NCI-H187 treated with DMSO at 0.1 percent for 48 hours (cell line): ENCODE measurements at places on chromosomes 2 and 18.

GRCh38 chr2:135320465-135321355, 210.3 kb downstream of the ZRANB3 start:
- DNase-seq, result no peak

DNA sequence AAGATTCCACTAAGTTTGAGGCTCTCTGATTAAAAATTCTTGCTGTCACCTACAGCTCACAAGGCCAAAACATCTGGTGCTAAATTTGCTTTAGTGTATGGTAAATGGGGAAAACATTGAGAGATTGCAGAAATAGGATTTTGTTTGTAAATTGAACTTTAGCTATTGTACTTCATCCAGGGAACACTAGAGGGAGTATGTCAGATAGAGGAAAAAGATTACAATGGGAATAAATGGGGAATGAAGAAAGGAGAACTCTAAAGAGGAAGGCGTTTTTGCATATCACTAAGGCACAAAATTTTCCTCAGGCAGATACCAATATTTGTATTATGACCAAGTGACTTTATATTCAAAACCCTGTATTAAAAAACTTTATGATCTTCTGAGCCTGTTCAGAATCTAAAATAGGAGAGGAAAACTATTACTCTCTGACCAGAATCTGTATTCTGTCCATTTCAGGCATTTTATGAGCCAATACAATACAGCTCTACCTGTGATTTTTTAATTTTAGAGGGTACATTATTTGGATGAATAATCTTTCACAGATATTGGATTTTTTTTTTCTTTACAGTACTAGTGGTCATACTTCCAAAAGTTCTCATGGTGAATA, 52.3 kb upstream of the ITGB6 start:
- no peak for DNase-seq

GRCh38 chr2:17272170-17272569, 246.1 kb downstream of the RAD51AP2 start:
- DNase-seq, result no peak

DNA sequence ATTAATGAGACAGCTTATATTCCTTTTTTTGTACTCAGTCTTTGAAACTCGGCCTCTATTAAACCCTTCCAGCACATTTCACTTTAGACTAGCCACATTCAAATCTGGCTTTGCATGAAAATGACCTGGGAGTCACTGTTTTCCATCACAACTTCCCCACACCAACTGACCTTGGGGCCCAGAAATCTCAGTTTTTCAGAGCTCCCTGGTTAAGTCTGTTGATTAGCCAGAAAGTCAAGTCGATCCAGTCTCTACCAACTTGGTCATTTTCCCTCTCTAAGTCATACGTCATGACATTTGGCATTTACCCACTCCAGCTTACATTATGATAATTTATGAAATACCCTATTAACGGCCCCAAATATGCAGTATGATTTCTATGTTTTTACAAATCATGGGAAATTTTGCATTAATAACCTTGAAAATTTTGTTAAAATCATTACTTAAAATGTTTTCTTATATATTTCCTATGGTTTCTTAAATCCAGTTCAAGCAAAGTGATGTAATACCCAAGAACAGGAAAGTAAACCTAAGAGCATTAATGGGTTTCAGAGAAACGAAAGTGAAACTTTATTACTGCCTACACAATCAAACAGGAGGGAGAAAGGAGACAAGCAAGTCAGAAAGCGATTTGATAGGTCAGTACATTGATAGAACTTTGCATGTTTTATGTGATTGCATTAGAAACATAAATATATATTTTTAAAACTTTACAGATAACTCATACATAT, 77.1 kb downstream of the SPATS2L start:
- DNase-seq, result no peak

DNA sequence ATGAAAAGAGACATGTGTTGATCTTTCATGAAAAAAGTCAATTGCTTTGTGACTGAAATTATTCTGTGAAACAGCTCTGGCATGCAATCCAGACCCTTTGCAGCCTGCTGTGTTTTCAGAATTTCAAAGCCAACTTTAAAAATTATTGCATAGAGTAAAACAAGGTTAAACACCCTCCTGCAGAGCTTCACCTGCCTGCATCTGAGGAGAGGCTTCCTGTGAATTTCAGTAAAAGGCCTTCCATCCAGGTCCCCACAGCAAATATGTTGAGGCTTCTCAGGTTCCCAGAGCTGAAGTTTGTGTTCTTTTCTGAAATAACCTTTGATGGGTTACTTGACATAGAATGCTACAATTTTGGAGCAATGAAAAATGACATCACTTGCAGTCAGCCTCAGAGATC, 4.1 kb downstream of the XIRP2 start:
- no peak for DNase-seq

DNA sequence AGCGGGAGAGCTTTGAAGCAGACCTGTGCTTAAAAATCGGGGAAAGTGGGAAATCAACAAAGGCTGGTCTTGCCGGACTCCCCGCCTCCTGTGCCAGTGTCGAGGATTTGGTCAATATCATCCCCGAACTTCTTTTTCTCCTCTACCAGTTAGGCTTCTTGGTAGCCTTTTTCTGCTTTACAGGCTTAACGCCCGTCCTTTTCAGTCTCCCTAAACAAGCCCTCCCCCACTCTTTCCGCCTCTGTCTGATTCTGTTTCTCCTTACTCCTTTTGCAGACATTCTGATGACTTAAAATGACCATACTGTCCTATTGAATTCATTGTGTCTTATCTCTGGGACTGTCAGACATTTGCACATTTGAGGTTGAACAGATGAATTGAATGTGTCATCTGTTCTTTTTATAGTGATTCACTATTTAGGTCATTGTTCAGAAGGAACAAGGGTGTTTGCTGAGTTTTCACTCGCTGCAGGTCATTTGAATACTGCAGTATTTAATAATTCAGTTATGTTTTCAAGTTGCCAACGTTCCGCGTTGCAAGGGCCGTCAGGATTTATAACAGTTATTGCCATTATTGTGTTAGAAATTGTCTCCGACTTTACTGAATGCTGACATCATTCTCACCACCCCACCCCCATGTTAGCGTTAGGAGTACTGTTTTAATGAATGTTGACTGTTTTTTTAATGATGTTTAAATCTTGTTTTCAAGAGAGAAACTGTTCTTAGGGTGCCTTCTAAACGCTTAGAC, 1.1 kb downstream of the ITGAV start:
- DNase-seq, result no peak

DNA sequence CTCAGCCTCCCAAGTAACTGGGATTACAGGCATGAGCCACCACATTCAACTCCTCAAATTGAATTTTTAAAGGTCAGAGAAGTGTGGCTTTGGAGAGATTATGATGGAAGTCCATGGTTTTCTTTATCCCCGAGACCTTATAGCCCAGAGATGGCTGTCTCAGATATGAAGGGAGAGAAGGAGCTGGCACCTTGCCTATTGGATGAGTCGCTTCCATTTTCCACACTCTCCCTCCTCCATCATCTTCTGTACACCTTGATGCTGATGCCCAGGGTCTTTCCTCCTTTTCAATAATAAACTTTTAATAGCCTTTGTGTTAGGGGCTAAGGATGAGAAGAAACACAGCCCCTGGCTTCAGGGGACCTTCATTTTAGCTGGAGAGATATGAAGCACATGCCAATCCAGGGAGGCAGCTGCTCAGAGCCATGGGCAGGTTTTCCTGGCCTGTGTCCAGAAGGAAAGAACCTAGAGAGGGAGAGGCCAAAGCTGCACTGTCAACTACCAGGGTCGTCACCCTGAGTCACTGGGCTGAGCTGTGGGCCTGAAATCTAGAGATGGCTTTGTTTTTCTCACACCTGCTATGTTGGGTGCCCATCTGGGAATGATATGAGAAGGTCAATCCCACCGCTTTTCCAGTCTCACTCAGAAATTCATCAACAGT, 146.0 kb upstream of the SERTAD2 start:
- DNase-seq, result no peak

GRCh38 chr2:159034713-159035112, 66.3 kb downstream of the TANC1 start:
- DNase-seq, result no peak

- DNase-seq, result no peak
Observed at GRCh38 chr18:35026407-35027061, 14.7 kb upstream of the MAPRE2 start.

GRCh38 chr18:44900627-44901026, 219.9 kb downstream of the SETBP1 start:
- no peak for DNase-seq

- no peak for DNase-seq
Observed at GRCh38 chr2:119142824-119143223, 15.7 kb downstream of the C1QL2 start.

- no peak for DNase-seq
Observed at GRCh38 chr2:17313261-17313660, 205.0 kb downstream of the RAD51AP2 start.

DNA sequence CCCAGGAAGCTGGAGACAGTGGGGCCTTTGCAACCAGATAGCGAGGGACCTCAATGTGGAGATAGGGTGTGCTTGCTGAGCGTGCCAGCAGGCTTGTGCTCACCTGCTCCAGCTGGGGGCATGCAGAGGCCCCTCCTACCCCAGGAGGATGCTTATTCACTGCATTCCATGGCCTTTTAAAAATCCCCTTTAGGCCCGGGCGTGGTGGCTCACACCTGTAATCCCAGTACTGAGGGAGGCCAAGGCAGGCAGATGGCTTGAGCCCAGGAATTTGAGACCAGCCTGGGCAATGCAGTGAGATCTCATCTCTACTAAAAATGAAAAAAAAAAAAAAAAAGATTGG, 54.5 kb downstream of the ODC1 start:
- DNase-seq, result no peak

GRCh38 chr2:236767941-236768340, 198.3 kb downstream of the ACKR3 start:
- no peak for DNase-seq

DNA sequence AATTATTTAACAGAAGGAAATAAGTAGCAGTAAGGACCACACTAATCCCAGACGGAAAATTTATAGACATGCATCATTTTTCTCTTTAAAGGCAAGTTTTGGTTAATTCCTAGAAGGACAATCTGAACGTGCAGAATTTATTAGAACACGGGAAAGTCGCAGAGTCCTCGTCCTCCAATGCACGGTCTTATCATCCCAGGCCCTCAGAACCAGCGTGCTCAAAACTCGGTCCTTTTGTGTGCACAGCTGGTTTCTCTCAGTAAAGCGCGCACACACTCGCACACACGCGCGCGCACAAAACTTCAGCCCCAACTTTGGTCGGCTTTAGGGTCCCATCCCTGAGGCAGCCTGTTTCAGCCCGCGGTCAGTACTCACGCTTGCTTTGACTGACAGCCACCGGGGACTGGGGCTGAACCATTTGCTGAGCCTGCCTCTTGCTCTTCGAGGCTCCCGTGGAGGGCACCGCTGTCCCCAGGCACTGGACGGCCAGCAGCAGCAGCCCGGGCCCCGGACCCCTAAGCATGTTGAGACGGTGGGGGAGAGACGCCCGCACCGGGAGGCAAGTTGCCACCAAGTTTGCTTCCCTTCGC, 493 bp downstream of the FN1 start:
- no peak for DNase-seq

DNA sequence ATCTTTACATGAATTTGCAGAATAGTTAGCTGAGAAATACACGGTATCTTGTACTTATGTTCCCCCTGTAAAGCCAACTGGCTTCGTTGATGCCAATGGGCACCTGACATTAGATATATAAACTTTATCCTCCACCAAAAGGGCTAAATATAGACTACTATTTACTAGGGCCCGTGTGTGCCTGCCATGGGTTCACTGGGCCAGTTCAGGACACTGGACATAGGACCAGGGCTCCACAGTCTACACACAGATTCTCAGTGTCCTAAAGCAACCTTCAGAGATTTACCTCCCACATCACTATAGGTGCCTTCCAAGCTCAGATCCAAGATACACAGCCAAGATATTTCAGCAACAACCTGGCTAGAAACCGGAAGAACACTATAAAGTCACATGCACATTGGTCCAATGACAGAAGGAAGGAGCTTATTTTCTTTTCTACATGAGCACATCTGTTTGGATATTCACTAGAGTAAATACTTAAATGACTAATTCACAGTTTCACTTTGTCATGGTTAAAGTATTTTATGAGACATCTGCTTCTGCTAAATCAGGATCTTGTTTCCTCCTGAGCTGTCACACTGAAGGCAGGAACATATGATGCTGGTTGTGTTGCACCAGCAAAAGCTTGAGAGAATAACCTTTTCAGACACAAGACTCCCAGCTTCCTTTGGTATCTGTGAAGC, 95.1 kb downstream of the MYO5B start:
- peak; percentile 63 for DNase-seq

- DNase-seq, result no peak
Observed at GRCh38 chr18:60599267-60599666, 226.7 kb upstream of the MC4R start.

- no peak for DNase-seq
Observed at GRCh38 chr18:7334973-7335568, 104.2 kb downstream of the LRRC30 start.

DNA sequence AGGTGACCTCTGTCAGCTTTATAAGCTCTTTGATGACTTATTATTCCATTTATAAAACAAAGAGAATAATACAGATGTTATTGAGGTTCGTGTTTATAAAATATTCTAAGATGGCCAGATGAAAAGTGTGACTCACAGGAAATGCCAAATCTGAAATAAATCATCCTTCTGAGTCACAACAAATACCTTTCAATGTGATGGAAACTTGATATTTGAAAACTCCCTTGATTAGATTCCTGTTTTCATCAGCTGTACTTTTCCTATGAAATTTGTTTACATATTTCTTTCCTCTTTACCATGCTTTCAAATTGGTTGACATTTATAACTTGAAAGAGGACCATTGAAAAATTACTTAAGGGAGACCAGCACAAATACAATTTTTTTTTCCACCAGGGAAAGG, 30.6 kb upstream of the PPP1R1C start:
- DNase-seq, result no peak

DNA sequence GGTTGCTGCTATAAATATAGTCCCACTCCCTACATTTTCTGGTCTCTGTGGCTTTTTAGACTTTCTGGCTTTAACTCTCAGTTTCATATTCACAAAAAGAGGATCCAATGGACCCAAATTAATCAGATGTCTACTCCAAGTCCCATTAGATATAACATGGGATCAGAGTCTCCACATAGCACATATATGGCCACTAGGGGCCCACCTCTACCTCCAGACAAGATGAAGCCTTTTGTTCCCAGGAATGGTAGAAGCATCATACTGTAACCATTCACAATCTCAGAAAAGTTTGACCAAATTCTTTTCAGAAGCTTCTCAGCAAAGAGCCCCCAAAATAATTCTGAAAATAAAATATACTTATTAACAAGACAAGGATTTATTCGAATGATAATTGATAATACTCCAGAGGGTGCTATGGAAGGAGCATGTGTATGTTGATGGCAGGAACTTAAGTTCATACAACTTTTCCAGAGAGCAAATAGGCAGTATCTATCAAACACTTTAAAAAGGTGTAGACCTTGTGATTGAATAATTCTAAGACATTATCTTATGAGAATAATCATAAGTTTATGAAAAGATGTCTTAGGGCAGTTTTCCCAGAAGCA, 382.3 kb upstream of the CRIM1 start:
- DNase-seq, result no peak

DNA sequence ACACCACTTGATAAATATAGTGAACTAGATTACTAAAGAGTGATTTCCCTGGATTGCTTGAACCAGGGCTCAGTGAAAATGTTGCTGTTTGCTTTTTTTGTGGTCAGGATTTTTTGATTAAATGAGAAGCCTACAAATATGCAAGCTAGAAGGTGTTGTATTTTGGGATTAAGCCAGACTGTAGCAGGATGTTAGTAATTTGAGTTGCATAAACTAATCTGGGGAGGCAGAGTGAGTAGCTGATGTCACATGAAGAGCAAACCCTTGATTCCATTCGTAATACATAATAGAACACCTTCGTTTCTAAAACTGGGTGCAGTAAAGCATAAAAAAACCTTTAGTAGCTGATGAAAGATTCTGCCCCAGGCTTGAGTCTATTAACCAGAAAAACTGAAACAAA, 32.0 kb downstream of the NEDD4L start:
- DNase-seq, result no peak

- DNase-seq, result no peak
Observed at GRCh38 chr2:119114266-119114665, 44.3 kb downstream of the C1QL2 start.
